ENCODE measurements at places on chromosomes 1 and 21. TPM values are rescaled to one million over a fixed set of nuclear protein-coding genes. Genes with fewer than 3 reads are reported as not detected.

The COL24A1 gene
- total RNA-seq, result 0.25 TPM

DNA sequence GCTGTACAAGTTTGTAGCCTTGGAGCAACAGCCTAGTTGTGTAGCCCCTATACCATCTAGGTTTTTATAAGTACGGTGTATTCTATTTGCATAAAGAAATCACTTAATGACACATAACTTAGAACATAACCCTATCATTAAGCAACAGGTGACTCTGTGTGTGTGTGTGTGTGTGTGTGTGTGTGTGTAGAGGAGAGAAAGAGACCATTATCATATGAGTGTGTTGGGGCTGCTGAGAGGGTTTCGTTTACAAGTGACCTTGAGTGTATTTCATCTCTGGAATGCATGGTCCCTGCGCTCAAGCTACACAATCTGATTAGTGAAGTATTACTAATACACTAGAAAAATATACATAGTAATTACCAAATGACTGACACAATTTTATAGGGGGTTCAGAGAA, 115.1 kb downstream of the RABGAP1L start:
- H3K4me3 ChIP-seq, result no peak overlapping the region
- no peak overlapping the region for H3K27ac ChIP-seq
- no peaks in the 10 kb centered on the region for H3K4me1 ChIP-seq
- no peak for DNase-seq
- no peaks in the 10 kb centered on the region for H3K27me3 ChIP-seq
- H3K36me3 ChIP-seq, result no peaks in the 10 kb centered on the region

- H3K36me3 ChIP-seq, result no peaks in the 10 kb centered on the region
- H3K27ac ChIP-seq, result no peak overlapping the region
Observed at GRCh38 chr1:40860706-40861223, 1.4 kb downstream of the CITED4 start.

DNA sequence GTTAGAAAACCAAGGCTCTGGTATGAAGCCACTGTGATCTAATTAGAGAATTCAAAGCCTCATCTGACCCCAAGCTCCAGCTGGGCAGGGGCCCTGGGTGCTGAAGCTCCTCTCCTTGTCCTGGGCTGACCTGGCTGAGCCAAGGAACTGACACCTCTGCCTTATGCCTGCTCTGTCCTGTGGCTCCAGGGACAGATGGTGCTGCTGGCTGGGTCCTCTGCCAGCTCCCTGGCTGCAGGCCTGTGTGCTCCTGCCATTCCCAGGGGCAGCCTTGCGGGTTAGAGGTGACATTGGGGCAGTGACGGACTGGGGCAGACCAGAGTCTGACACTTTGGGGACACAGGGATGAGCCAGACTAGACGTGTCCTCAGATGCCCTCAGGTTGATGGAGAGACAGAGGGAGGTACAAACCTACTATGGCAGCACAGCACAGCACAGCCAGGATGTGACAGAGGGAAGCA, 11.8 kb downstream of the ACOT11 start:
- no peak overlapping the region for H3K27ac ChIP-seq
- H3K4me1 ChIP-seq, result no peaks in the 10 kb centered on the region
- no peak overlapping the region for H3K4me3 ChIP-seq
- no peaks in the 10 kb centered on the region for H3K27me3 ChIP-seq
